GM23338 (cell line): ENCODE measurements at places on chromosomes 12 and 14. TPM values are rescaled to one million over a fixed set of nuclear protein-coding genes. Genes with fewer than 3 reads are reported as not detected.
A peak's percentile ranks its signal among the peaks of the same experiment; 100 is the strongest.

DNA sequence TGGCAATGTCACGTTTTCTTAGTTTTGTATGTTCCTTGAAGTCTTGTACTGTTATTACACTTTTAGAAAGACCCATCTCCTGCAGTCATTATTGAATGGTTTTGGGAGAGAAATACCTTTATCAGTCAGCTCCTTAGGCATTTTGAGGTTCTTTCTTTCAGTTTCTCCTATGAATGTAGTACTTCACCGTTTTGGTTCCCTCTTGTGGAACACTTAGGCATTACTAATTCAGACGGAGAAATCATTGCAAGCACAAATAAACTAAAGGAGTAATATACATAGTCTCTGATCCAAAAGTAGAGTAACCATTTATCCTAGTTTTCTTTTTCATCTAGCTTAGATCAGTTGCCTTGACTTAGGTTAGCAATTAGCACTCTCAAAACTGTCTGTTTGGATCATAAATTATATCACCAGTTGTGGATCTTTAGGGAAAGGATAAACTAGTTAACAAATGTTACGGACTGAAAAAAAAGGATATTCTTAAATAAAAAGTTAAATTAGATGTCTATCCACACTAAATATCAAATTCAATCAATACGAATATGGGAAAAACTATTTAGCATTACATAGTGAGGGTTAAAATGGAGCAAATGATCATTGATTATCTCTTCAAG is 1538.3 kb upstream of the SEL1L start:
- peak; percentile 73 for DNase-seq

DNA sequence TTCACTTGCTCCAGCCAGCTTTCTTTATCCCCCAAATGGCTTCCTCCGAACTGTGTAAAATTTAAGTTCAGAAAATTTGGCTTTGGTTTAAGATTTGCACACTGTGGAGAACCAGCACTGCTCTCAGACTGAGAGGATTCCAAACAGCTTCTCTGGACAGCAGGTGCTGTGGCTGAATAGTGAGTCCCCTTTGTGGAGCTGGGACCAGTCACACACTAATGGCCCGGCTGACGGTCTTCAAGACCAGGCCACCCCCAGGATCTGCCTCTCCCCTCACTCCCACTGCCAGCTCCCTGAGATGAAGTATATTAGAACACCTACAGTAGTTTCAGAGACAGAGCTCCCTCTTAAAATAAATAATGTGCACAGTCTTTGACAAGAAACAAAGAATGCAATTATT is 267.3 kb downstream of the BCAT1 start:
- no peak for DNase-seq

GRCh38 chr12:72276181-72276805 is 4.1 kb downstream of the TRHDE start:
- no peak for DNase-seq

DNA sequence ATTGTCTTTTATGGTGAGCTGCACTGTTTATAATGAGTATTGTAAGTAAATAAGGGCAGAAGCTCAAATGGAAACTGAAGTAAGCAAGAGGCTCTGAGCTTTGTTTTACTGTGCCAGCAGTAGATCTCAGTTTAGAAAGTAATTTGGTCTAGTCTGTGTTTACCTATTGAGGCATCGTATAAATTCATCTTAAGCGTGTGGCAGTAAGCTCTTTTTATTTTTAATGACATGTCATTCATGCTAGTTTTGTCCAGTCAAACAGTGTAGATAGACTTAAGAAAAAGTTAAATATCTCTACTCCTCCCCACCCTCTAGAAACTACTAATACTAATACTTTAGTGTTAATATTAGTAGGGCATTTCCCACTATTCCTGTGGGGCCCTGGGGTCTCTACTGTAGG is 2.0 kb downstream of the ANO6 start:
- no peak for DNase-seq

GRCh38 chr12:25332143-25332542 is 81.4 kb upstream of the KRAS start:
- no peak for DNase-seq

DNA sequence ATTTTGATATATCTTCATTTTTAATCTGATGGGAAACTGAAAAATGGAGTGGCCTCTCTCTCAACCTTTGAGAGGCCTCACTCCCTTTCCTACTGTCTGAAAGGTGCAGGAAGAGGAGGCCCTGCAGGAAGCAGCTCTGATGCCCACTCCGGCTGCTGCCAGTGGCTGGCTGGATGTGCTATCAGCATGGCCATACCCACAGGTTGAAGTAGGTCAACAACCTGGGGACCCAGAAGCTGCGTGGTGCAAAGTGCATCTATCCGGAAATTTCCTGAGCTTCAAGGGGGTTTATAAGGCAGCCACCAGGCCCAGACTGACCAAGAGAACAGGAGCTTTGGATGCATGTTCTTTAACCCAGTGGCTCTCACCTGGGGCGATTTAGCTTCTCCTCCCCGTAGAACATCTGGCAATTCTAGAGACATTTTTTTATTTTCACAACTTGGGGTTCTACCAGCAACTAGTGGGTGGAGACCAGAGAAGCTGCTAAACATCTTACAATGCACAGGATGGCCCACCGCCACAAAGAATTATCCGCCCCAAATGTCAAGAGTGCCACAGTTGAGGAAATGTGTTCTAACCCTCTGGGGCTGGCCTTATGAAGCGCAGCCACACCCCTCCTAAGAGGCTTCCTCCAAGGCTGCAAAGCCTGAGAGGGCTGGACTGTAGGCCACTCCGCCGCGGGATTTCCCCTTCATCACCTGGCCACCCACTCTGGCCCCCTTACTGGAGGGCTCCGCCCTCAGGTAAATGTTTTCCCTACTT is 8.2 kb upstream of the BATF start:
- DNase-seq, result peak; percentile 21

DNA sequence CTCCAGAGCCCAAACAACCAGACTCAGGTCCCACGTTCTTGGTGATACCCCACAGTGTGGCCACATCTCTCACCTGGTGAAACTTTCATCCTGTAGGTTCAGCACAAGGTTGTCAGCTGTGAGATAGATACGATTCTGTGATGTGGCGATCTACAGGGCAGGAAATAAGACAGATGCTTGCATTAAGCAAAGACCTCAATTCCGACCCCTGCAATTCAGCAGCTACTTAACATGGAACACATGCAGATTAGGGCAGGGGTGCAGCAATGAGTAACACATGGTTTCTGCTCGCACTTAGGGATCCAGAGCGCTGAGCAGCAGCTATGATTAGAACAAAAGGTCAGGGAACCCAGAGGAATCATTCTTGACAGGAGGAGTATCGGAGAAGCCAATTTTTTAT is 4.1 kb downstream of the PHB2 start:
- no peak for DNase-seq

GRCh38 chr12:93759512-93760081 is 82.4 kb downstream of the CRADD start:
- no peak for DNase-seq

DNA sequence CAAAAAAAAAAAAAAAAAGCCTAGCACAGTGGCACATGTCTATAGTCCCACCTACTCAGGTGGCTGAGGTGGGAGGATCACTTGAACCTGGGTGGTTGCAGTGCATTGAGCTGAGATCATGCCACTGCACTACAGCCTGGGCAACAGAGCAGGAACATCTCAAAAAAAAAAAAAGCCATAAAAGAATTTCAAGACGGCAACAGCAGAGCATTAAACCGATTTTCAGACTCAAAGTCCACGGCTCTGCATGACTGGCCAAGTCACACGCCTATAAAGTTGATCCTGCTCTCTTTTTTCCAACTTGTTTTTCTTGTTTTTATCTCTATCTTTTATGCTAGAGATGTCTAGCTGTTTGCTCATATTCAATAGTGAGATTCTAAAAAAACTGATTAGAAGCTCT is 45.3 kb downstream of the FBXO34 start:
- no peak for DNase-seq

- no peak for DNase-seq
Observed at GRCh38 chr14:97626088-97626487, 828.9 kb downstream of the VRK1 start.

DNA sequence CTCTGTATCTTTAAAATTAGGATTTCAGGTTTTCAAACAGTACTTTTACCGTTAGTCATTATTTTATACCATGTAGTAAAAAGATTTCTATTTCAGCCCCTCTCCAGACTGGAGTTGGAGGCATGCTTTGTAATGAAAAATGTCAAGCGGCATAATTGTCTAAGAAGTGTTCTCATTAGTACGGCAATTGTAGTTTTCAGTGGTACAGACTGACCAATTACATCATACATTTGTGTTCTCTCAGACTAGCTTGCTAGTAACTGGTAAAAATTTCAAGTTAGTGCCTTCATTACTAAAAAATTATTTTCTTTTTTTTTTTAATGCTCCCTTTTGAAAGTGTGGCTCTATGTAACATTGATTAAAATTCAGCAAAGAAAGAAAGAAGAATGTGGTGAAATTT is 4.5 kb downstream of the USP30 start:
- DNase-seq, result no peak

DNA sequence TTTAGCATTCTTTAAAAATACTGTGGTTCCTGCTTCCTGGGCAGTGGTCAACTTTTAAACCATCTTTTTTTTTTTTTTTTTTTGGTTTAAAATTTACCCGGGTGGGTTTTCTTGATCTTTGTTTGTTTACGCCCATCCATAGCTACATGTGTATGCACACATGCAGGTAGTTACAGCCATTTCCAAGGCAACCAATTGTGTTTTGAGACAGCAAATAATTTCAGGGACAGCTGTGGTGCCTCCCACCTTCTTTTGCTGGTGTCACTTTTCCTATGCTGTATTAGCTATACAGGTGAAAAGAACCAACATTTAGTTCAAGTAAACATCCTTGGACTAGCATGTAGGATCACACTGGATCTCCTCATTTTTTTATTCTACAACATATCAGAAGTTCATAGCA is 52.0 kb upstream of the PSMA6 start:
- no peak for DNase-seq

- DNase-seq, result no peak
Observed at GRCh38 chr12:73892201-73892600, 645.4 kb upstream of the ATXN7L3B start.

DNA sequence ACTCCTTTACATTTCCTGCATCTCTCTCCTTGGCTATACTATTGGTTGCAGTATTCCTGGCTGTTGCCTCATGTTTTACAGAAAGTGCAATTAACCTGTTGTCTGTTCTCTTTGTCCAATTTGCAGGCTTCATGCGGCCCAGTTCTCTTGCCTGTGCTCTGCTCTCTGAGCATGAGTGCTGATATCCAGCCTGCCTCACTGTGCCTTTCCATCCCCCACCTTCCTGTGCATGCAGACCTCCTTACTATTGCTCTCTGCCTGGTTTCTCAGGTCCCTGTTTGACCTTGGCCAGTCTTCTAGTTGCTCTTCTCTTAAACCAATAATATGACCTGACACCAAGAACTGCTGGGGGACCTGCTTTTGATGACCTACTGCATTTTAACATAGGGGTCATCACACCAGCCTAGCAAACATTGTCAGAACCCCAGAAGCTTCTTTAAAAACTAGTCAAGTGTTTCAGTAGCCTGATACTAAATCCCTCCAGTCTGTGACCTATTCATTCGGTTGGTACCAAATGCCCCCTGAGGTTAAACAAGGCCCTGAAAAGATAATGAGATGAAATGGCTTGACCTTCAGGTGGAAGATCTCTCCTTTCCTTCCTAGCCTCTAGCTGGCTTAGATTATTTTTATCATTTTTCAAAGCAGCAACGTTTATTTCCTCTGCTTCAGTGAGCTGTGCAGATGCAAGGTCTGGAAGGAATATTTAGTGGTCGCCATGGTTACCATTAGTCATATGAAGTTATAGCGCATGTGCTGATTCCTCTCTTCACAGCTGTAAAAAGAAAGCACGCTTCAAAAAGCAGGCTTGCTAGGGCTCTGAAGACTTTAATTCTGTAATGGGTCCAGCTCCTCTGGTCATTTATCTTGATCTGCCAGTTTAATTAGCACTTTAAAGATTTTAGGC is 216.5 kb downstream of the PHLDA1 start:
- no peak for DNase-seq

- no peak for DNase-seq
Observed at GRCh38 chr14:79144896-79145295, 974.7 kb downstream of the NRXN3 start.

DNA sequence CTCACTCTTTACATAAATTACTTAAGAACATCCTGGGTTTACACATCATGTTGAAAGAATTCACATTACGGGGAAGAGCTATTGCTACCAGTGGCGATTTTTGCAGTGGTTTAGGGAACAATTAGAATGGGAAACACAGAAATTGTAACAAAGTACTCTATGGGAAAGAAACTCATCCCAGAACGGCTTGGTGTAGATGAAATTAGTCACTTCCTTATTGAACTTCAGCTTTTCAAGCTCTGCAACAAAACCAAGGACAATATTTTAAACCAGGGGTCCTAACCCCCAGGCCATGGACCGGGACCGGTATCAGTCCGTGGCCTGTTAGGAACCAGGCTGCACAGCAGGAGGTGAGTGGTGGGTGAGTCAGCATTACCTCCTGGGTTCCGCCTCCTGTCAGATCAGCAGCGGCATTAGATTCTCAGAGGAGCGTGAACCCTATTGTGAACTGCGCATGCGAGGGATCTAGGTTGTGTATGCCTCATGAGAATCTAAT is 32.3 kb upstream of the FICD start:
- peak; percentile 26 for DNase-seq

- DNase-seq, result no peak
Observed at GRCh38 chr12:131619736-131620506, 91.0 kb upstream of the SFSWAP start.

DNA sequence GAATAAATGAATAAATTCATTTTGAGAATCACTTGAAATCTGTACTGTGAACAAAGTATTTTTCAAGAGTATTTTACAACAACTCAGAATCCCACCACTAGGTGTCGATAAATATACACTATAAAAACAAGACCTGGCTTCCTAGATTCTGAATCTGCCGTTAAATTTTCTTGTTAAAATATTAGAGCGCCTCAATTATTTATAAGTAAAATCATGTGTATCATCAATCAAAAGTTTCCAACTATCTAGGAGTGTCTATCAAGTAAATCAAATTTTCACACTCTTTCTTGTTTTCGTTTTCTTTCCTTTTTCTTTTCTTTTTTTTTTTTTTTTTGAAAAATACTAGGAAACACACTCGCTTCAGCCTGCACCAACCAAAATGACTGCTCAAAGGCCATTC is 179.2 kb upstream of the DCN start:
- peak; percentile 72 for DNase-seq

IL31 gene
- not detected in 2 replicates for total RNA-seq

FAM216A gene
- 20.4 and 27.1 TPM in 2 replicates for total RNA-seq

GPR135 gene
- total RNA-seq, result 0.93 and 2.2 TPM in 2 replicates
